ENCODE measurements at places on chromosomes 1 and 21.

- DNase-seq: no peak
These were observed 499.8 kb downstream of the KIF26B start for GRCh38 chr1:245654460-245655050.

DNA sequence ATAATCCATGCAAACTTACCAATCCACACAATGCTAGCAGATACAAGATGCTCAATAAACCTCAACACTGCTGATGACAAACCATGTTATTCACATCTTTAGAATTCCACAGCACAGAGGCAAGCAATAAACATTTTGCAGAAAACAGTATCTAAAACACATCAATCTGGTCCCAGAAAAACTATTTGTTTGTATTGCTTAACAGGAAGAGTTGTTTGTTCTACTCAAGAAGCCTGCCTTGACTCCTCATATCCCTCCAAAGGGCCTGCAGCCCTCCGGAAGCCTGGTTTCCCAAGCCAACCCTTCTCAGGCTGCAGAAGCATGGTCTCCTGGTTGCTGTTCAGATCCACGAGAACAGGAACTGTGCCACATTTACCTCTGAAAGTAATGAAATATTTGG lies 139.7 kb downstream of the RERE start:
- DNase-seq: no peak

GRCh38 chr1:121519042-121519755 lies 334.4 kb downstream of the SRGAP2C start:
- peak; percentile 80 for DNase-seq

DNA sequence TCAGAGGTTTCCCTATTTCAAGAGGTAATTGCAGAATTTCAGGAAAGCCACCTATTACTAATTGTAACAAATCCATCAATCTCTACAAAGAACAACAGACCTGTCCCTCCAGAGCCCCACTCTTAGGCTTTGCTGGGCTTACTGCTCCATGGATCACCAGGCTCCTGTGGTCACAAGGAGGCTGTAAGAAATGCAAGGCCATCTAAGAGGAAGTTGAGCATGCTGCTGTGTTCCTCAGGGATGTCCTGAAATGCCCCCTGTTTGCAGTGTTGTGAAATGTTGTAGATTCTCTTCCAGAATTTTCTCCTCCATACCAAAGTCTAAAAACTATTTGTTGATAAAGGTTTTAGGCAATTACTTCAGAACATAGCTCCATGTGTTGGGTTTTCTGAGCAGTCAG lies 24.4 kb upstream of the DUSP23 start:
- no peak for DNase-seq
